GM19239 (cell line): ENCODE measurements at places on chromosomes 4 and X.

GRCh38 chrX:63514569-63515080, 163.5 kb upstream of the SPIN4 start:
- DNase-seq = no peak

DNA sequence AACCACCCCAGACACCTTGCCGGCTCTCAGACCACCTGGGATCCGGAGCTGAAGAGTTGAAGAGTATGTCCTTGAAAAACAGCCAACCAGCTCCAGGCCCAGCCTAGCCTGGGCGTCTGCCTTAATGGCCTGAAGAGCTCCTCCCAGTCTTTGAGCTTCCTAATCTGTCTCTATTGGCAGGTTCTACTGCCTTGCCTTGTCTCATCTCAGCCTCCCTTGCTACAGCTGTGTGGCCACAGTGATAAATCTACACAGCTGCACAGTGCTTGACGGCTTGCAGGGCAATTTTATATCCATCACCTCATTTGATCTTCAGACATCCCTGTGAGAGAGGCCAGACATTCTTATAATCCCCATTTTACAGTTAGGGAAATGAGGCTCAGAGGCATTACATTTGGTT, 19.9 kb downstream of the AWAT2 start:
- no peak for DNase-seq

DNA sequence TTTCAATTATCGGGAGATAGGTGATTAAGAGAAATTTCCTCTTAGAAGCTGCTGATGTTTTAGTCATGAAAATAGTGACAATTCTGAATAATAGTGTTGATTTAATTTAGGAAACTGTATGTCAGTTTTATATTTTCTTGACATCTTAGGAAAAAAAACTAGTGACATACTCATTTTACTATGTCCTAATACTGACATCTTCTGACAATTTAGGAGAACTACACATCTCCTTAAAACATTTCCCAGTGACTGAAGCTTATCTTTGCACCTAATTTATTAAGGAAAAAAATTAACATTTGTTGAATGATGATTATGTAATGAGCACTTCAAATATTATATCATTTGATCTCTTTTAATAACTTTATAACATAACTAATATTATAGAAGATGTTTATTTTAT, 42.0 kb upstream of the RBMXL3 start:
- DNase-seq = no peak

DNA sequence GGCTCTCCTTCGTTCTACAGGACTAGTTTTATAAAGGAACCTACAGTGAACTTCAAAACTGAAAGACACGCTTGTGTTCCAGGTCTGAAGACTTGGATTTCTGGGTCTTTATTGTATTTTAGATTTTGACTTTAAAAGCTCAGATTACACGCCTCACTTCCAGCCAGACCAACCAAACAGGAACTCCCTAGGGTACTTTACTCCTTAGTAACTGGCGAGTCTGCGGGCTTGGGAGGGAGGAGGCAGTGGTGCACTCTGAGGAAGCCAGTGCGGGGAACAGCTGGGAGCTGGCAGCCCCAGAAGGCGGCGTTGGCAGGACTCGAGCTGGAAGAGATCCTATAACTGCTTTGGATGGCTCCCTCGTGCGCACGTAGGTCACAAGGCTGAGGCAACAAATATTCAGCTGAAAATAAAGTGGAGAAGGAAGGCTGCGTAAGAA, 391 bp upstream of the PHKA1 start:
- no peak for DNase-seq

GRCh38 chrX:16187024-16187760, 19.9 kb downstream of the MAGEB17 start:
- no peak for DNase-seq

GRCh38 chrX:56000174-56000573, 232.0 kb upstream of the KLF8 start:
- no peak for DNase-seq

DNA sequence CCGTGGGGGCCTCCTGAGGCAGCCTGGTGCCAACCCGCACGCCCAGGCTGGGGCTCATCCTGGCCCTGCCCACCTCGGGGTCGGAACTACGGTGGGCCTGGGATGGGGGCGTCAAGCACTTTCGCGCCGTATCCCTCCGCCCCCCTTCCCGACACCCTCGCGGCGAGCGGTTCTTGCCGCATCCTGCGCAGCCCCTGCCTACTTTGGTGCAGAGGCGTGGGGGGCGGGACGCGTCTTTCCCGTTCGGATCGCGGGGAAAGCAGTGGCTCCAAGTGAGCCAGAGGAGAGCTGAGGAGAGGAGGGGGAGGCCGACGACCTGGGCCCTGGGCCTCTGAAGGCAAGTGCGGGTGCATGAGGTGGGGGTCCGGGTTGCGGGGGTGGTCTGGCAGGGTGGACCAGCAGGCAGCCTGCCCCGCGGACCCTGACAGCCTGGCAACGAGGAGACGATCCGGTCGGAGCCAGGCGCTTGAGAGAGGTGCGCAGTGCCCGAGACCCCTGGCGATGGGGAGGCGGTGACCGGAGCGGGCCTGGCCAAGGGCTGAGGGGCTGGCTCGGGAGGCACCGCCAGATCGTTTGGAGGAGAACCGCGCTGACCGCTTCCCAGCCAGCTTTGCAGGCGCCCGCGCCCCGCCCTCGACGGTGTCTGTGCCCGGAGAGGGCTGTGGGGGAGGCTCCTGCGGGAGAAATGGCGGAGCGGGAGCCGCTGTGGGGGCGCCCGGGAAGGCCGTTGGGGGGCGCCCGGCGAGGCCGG, at the start of gene GPRASP2:
Gene GPRASP2 (plus strand): TSS at position 233 of the 751 bp plus-strand sequence. CDS start 2,422 bp downstream, outside the sequence.
- no peak for DNase-seq

GRCh38 chr4:121632636-121633035, 64.1 kb downstream of the ANXA5 start:
- DNase-seq = no peak

DNA sequence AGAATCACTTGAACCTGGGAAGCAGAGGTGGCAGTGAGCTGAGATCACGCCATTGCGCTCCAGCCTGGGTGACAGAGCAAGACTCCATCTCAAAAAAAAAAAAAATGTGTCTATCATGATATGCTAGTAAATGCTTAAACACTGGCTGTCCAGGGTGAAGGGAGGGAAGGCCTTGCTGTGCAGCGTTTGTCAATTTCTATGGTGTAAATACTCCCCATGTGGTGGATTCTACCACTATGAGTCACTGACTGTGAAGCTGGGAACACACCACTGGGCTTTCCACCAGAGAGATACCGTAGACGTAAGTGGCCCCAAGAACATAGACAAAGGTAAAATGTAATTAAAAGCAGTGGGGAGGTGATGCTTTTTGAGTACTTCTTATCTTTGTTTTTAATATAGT, 51.3 kb upstream of the LEF1 start:
- no peak for DNase-seq

DNA sequence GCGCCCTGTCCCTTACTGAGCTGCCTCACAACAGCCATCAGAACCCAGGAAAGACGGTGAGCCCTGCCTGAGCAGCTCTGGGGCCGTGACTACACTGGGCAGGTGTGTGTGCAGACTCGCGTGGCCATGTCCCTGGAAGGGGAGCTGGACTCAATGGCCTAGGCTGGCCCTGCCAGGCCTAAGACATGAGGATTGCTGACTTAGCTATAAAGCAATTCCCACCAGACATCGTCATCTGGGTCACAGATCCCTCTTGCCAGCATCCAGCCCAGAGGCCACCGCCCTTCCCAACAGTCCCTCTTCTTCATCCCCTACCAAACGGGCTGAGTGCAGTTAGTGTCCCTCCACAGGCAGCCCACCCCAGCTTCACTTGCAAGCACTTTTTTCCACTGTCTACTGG, 3.7 kb downstream of the NAA10 start:
- DNase-seq = no peak

DNA sequence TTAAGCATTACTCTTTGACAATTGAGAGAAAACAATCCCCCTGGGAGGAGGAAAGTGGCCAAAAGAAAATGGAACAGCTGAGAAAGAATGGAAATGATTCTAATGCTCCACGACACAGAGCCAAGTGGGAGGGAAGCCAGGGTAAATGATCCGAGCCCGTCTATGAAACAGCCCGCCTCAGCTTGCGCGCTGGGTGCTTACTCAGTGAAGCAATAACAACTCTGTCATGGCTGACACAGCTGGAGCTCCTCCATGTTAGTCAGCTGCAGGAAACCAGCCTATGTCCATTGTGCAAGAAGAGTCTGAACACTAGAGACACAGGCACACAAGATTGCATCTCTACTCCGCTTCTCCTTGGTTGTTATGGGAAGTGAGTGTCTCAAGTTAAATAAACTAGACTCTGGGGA, 19.3 kb downstream of the NOA1 start:
- DNase-seq = no peak

DNA sequence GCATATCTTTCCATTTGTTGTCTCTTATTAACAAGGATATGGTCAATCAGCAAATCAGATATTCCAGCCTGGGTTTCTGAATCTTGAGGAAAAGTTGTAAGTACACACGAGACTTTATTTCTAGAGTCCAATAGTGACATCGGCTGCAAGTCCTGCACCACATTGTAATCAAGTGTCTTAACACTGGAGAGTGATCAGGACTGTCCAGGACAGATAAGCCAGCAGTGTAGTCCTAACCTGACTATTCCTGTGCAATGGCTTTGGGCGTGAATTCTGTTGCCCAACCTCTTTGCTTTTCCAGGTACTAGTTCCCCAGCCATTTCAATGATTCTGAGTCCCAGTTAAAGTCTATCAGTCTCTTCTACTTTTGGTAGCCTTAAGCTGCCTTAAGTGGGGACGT, 395.0 kb downstream of the PCDH10 start:
- DNase-seq = no peak

DNA sequence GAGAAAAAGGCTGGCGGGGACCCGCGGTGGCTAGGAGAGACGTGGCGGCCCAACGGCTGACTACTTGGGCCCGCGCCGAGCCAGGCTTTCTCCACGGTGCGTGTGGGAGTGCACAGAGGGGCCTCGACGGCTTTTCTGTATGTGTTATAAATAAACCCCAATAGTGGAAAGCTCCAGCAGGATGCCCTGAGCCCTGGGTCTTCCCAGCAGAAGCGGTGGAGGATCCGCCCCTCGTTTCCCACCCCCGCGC, 268 bp upstream of the PRRG1 start:
- DNase-seq = no peak

DNA sequence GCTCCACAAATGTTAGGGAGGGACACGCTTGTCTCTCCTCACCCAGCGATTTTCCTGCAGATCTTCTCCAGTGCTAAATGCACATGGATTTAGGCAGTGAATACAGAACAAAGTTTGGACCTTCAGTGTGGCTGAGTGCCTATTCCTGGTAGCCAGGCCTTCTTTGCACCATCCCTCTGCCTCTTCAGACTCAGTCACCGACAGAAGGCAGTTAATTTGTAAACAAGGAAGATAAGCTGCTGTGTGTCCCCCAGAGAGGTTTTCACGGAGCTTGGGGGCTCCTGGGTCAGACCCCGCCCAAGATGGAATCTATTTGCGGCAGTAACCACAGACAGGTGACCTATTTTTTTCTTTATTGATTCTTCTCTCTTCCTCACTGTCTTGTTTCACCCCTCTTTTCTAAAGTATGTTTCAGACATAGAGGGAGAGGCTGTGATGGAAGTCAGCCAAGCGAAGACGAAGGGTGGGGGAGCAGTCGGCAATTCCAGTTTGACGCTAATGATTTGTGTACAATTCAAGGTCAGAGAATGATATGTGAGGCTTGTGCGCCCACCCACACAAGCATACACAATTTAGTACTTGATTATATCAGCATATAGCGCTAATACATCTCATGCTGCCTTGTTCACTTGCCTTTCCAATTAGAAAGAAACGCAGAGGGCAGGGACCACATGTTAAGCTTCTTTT, 200.8 kb downstream of the MGST2 start:
- no peak for DNase-seq

- DNase-seq = no peak
These were observed 290.6 kb upstream of the TAPT1 start for GRCh38 chr4:16516796-16517439.

DNA sequence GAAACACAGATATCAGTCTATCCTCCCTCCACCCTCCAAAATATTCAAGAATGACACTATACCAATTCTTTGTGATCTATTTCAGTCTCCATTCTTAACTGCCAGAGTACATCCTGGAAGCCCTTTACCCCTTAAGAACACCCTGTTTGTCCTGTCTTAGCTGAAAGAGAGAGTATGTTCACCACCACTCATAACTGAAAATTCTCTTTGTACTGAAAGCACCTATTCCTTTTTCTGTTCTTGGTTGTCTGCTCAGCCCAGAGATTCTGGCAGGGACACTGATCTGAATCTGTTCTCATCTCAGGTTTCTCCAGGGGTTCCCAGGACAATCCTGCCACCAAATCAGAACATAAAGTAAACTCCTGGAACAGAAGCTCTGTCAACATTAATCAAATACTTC, 25.4 kb upstream of the EREG start:
- DNase-seq = no peak

GRCh38 chr4:182142176-182143085, 100.8 kb upstream of the TENM3 start:
- no peak for DNase-seq

DNA sequence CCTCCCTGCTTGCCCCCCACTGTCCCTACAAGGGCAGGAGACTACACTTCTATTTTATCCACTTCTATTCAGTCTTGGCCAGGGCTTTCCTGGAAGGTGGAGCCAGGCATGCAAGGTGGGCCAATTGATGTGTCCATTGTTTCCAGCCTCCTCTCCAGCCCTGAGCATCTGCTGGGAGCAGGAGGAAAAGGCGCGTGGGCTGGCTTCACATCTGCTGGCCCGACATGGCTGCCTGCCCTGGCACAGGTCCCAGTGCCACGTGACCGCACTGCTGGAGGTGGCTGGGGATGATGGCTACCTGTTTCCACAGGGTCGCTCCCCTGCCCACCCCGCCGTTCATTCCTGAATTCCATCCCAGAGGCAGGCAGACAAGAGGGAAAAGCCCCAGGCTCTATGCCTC, 247.7 kb downstream of the AFAP1 start:
- no peak for DNase-seq

- DNase-seq = no peak
These were observed 1.6 kb downstream of the TMEM187 start for GRCh38 chrX:153974003-153974725.

- DNase-seq = no peak
These were observed 1293.6 kb upstream of the TENM3 start for GRCh38 chr4:180949424-180950213.

DNA sequence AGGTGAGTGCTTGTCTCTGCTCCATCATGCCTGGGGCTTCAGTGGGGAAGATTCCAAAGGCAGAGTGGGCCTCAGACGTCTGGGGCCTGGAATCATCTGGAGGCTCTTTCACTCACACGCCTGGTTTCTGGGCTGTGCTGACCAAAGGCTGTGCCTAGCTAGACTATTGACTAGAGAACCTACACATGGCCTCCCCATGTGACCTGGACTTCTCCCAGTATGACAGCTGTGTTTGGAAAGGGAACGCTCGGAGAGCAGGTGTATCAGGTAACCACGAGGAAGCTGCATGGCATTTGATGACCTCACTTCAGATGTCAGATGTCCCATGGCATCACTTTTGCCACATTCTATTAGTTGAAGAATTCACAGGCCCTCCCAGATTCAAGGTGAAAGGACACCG, 51.0 kb downstream of the ADGRL3 start:
- no peak for DNase-seq

DNA sequence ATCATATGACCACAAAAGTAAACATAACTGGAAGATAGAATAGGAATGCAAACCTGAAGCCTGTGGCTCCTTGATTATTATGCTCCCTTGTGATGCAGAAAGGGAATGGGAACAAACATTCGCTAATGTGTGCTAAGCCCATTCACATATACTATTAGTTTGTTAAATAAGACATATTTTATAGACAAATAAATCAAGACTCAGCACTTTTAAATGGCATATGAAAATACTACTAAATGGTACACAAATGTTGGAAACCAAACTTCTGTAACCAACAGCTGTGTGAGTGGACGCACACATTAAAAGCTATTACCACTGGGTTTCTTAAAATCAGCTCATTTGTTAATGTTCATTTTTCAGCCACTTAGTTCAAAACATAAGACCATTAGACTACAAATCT, 96.0 kb downstream of the CBR4 start:
- no peak for DNase-seq

- no peak for DNase-seq
These were observed 2088.7 kb upstream of the AGA start for GRCh38 chr4:179530958-179531357.
